Renal cortex interstitium (tissue), 15 donors: ENCODE measurements at places on chromosomes 6 and 20. TPM values are rescaled to one million over a fixed set of nuclear protein-coding genes. Genes with fewer than 3 reads are reported as not detected.

GRCh38 chr6:158648682-158649131 is 1.1 kb upstream of the SYTL3 start:
- DNase-seq, result no peak

DNA sequence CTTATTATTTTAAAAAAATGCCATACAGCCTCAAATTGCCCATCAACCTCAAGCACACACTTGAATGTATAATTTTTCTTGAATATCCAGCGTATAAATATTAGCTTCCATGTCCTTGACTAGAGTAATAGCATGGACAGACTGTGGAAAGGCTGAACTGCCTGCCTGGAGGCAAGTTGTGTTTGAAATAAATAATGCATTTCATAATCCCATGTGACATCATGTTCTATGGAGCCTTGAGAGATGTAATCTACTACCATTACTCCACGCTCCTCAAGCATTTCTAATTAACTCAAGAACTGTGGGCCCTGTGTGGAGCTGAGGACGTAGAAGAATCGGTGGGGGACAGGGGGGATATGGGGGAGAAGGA is 94.2 kb downstream of the CDS2 start:
- no peak for DNase-seq

GRCh38 chr6:39128106-39128505 is 13.1 kb upstream of the SAYSD1 start:
- no peak for DNase-seq

DNA sequence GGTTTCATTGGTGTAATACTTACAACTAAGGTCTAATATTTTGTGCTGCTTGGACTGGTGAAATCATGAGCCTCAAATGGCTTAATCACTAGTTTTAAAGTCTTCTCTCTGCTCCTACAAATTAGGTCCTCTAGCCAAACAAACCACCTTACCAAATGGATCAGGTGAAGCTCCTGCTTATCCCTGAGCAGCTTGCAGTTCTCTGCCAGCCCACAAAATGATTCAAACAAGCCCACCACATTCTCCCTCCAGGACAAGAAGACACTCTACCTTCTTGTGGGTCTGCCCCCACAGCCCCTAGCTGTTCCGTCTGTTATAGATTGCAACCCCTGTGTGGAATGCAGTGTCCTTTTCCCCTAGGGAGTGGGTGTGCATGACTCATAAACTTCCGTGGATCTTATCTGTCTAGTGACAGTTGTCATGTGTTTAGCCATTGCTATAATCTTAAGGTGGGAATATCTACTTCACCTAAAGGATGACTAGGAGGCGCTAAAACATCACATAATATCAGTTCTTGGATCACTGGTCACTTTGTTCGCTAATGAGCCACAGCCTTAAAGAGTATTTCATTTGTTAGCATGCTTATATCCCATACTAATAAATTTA is 940.5 kb upstream of the MANEA start:
- DNase-seq, result no peak

Gene REM1
- 0.91 TPM for polyA plus RNA-seq

- no peak for DNase-seq
These were observed 1.6 kb downstream of the SIRPD start for GRCh38 chr20:1555952-1556351.

DNA sequence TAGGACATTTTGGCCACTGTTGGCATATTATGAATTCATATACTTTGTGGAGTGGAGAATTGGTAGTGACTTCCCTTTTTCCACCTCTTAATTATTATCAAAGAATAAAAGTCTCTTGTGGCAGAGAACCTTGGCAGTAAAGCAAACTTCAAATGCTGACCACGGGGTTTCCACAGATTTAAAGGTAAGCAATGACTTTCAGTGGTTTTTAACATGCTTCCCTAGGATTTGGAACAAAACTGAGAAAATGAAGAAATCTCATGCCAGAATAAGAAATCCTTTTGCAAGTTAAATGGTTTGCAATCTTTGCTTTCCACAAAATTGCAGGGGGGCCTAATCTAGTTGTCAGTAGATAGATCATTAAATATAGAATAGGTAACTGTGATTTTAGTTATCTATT is 2.0 kb upstream of the SDC4 start:
- DNase-seq, result no peak

Gene ME1
- 2.7 TPM for polyA plus RNA-seq

- no peak for DNase-seq
These were observed 15.1 kb downstream of the RFPL4B start for GRCh38 chr6:112362027-112362795.

- no peak for DNase-seq
These were observed 1023.3 kb downstream of the EYS start for GRCh38 chr6:64683682-64684081.

GRCh38 chr6:14590586-14590985 is 473.0 kb downstream of the CD83 start:
- no peak for DNase-seq

GRCh38 chr6:29887819-29888776 is 54.2 kb upstream of the HLA-A start:
- no peak for DNase-seq

Gene E2F1
- polyA plus RNA-seq, result 10.7 TPM

- no peak for DNase-seq
These were observed 106.5 kb downstream of the TCP11 start for GRCh38 chr6:35034411-35035191.

DNA sequence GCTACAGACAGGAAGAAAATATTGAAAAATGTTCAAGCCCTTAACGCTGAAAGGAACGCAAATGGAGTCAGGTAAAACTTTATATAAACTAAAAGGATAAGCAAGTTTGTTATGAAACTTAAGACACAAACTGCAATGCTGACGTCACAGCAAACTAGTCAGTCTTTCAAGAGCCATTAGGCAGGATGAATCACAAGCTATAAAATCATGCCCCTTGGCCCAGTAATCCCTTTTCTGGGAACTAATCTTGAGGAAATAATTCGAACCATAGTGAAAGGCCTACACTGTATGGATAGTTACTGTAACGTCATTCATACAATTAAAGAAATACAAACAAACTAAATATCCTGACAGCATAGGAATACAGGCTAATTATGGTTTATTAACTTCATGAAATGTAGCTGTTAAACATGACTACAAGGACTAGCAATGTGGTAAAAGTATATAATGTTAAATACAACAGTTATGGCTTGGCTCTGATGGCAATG is 42.7 kb upstream of the HINT3 start:
- DNase-seq, result no peak
